ENCODE measurements at places on chromosomes 7 and 10.

GRCh38 chr10:29446327-29446726, 157.5 kb downstream of the LYZL1 start:
- no peak for DNase-seq

GRCh38 chr7:417973-418601, 101.6 kb downstream of the PDGFA start:
- no peak for DNase-seq

DNA sequence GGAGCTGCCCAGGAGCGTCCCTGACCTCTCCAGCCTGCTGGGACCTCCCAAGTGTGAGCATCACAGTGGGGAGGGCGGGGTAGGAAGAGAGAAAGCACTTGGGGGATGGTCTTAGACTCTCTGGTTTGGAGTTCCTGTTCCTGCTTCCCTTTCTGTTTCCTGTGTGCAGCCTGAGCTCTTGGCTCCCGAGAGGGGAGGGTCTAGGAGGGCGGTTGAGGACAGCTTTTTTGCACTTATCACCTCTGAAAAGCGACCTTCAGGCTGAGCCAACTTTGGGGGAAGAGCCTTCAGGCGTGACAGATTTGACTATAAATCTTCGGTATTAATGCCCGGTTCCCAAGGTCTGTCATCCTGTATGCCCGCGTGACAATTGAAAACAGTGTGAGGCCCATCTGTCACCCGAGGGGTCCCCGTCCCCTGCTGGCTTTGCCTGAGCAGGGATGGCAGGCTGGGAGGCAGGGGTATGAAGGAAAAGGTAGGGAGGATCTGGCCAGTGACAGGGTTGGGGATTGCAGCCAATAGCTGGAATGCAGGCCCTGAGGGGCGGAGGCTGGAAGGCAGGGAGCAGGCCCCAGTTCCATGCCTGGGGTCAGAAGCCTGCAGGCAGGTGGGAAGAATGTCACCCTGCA, 78.6 kb downstream of the CDH23 start:
- no peak for DNase-seq

DNA sequence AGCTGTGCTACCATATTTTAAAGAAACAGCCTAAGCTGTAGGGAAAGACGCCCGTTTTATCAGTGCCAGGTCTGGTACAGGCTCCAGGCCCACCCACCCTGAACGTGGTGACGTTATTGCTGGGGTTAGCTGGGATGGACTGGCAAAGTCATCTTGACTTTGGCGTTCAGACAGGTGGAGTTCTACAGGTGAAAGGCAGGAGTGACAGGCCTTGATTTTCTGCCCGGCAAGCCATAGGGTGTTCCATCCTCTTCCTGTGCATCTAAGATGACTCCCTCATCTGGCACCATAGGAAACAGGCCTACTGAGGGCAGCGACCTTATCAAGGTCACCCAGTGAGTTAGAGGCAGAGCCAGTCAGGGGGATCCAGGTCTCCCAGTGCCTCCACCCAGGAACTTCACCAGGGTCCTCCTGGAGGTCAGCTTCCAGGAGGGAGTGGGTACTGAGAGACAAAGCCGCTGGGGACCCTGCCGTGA, 41.6 kb downstream of the HK1 start:
- no peak for DNase-seq

GRCh38 chr10:77577666-77578229, 59.9 kb downstream of the KCNMA1 start:
- DNase-seq, result no peak
